ENCODE measurements at places on chromosomes 6 and 20.

- DNase-seq = no peak
Observed at GRCh38 chr6:86934365-86934764, 3.0 kb upstream of the HTR1E start.

- DNase-seq = peak; percentile 1
Observed at GRCh38 chr20:20334489-20334888, 33.4 kb upstream of the INSM1 start.

- no peak for DNase-seq
Observed at GRCh38 chr20:32075534-32075933, 23.5 kb downstream of the HCK start.

- no peak for DNase-seq
Observed at GRCh38 chr20:23114018-23114417, 27.9 kb upstream of the CD93 start.

GRCh38 chr6:157755746-157756411 lies 67.2 kb upstream of the SNX9 start:
- peak; percentile 33 for DNase-seq

DNA sequence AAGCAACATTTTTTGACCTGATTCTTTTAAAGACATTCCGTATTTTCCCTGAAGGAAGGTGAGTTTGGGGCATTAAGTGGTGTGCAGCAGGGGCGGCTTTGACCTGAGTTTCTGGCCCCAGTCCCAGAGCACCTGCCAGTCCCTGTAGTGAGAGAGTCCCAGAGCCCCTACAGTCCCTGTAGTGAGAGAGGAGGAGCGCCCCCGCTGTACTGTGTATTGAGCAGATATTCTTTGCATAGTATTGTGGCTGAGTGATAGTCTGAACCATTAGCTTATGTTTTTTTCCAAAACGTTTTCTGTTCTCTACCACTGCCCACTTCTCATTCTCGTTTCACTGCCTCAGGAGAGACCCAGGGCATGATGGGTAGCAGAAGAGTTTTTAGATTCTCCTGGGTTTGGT lies 17.2 kb upstream of the SH3BGRL2 start:
- no peak for DNase-seq

GRCh38 chr6:44641344-44642031 lies 254.0 kb downstream of the CDC5L start:
- DNase-seq = no peak

DNA sequence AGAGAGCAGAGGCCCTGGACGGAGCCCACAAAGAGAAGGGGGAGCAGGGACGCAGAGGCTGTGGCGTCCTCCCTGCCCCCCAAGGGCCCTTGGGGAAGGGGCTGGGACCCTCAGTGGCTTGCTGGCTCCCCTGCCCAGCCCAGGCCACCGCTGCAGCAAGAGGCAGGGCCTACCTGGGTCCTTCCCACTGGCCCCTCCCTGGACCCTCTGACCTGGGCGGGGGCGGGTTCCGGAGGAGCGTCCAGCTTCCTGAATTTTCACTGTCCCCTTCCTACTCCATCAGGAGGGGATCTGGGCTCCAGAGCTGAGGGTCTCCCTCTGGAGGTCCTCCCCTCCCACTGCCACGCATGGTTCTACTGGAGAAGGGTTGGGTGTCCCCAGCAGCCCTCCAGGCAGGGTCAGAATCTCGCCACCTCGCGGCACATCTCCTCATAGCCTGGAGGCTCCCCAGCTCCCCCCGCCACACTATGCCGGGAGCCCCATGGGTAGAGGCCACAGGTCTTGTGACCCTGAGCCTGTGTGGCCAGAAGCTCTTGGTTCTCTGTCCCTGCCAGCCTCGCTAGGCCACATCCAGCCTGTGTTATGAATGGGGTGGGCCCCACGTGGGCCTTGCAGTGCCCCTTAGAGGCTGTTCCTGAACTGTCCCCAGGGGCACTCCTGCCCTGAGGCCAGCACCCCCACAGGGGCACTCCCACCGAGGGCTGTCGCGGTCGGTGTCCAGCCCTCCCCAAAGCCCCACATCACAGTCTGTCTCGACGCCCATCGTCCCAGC lies 1.0 kb upstream of the SOX18 start:
- no peak for DNase-seq

- DNase-seq = peak; percentile 39
Observed at GRCh38 chr6:130183271-130184222, 39.2 kb downstream of the SAMD3 start.

DNA sequence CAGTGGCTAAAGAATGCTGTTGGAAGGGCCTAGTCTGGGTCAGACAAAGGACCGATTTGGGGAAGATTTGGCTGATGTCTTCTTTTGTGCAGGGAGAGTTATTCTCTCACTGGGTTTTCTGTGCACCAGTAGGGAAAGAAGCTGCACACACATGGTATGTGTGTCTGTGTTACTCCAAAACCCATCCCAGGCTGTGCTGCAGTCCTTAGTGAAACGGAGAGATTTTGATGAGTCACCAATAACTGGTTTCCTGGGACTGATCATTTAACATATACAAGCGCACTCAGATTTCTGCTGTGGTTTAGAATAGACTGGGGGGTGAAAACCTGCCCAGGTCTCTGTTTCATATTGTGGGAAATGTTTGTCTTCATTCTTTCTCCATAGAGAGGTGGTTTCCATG lies 1049.8 kb downstream of the KIF16B start:
- no peak for DNase-seq

DNA sequence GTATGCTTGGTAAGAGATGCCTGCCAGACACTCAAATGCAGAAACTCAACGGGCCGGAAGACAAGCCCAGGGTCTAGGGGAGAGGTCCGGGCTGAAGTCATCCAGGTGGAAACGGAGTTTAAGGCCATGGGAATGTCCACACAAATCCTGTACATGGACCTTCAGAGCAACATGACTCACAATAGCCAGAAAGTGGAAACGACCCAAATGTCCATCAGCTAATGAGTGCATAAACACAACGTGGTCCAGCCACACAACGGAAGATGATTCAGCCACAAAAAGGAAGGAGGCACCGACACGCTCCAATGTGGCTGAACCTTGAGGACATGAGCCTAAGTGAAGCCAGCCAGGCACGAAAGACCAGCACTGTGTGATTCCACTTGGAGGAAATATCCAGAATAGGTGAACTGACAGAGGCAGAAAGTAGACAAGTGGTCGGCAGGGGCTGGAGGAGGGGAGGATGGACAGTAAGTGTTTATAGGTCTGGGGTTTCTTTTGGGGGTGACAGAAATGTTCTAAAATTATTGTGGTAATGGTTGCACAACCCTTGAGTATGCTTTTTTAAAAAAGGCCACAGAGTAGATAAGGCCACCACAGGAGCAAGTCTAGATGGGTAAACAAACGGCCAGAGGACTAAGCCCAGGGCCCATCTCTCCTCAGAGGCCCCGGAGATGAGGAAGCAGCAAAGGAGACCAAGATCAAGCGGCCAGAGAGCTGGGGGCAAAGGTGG lies 105.6 kb downstream of the PREX1 start:
- no peak for DNase-seq

Measured in activated CD4-positive, alpha-beta T cell treated with anti-CD3 and anti-CD28 coated beads, Interleukin-2, amount 50 U/mL, for 16 hours (primary cell).